Panc1 (cell line): ENCODE measurements at places on chromosomes 7 and 10. TPM values are rescaled to one million over a fixed set of nuclear protein-coding genes. Genes with fewer than 3 reads are reported as not detected.

DNA sequence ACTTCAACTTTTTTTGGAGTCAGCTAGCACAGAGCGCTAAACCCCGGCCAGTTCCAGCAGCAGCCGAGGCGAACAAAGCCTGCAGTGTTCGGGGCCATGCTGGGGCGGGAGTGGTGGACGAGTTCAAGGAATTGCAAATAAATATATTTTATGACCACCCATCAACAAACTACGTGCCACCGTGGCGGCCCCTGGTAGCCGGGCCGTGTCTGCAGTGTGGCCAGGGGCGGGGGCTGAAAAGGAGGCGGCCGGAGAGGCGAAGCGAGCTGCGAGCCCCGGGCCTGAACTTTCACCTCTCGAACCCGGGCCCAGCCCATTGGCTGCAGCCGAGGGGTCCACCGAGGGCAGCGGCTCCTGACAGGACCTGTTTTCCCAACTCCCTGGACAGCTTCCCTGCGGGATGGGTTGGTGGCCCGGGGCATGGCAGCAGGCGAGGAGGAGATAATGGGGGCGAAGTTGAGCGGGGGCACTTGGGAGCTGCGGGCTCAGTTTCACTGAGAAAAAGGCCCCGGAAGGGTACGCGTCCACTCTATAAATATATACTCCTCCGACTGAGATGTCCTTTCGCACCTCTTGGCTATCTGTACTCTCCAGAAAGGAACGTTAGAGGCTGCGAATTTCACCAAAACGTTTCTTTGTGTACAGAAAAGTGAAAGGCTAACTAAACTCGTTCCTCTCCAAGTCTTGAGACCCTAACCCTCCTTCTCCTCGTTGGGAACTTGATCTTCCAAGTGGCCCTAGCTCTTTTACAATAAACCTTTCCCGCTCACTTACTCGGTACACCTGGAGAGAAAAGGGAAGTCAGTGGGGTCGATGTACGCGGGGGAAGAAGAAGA is 164.6 kb upstream of the PPP1R3A start:
- no peak overlapping the region for H3K27ac ChIP-seq
- H3K4me1 ChIP-seq: peaks cover 10% of the 10 kb centered on the region; the same call in 1 of the 2 replicates
- H3K4me3 ChIP-seq: no peak overlapping the region
- DNase-seq: no peak
- H3K36me3 ChIP-seq: no peaks in the 10 kb centered on the region
- peaks cover 16% of the 10 kb centered on the region for H3K27me3 ChIP-seq

GRCh38 chr10:79070606-79071395 is 2.0 kb downstream of the ZMIZ1 start:
- H3K36me3 ChIP-seq: no peaks in the 10 kb centered on the region
- H3K27me3 ChIP-seq: no peaks in the 10 kb centered on the region
- H3K4me1 ChIP-seq: peaks cover 58% of the 10 kb centered on the region
- no peak for DNase-seq

GRCh38 chr7:117751775-117752174 is 121.5 kb downstream of the CTTNBP2 start:
- H3K36me3 ChIP-seq: no peaks in the 10 kb centered on the region
- H3K27ac ChIP-seq: no peak overlapping the region
- no peak overlapping the region for H3K4me3 ChIP-seq
- no peaks in the 10 kb centered on the region for H3K27me3 ChIP-seq

DNA sequence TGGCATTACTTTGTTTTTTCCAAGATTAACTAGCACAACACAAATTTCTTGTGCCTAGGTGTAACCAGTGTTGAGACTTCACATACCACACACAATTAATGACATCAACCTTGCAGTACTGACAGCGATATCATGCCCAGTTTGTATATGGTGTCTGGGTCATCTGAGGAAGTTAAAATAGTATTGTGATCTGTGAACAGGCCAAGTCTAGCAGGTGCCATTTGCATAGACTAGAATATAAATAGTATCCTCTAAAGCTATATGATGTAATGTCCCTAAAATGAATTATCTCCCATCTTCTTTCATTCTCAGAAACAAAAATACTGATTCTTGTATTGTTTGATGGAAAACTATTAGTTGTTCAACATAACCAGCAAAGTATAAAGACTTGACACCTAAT is 175.8 kb upstream of the KAT6B start:
- H3K27me3 ChIP-seq: no peaks in the 10 kb centered on the region
- no peak for DNase-seq
- H3K36me3 ChIP-seq: no peaks in the 10 kb centered on the region
- no peak overlapping the region for H3K27ac ChIP-seq
- no peak overlapping the region for H3K4me3 ChIP-seq

GRCh38 chr7:77759294-77759889 is 38.8 kb downstream of the TMEM60 start:
- DNase-seq: peak; percentile 60
- no peaks in the 10 kb centered on the region for H3K27me3 ChIP-seq
- no peaks in the 10 kb centered on the region for H3K4me1 ChIP-seq
- no peak overlapping the region for H3K4me3 ChIP-seq
- H3K27ac ChIP-seq: no peak overlapping the region

GRCh38 chr7:11831736-11832495 is at the start of gene THSD7A:
Gene THSD7A, minus strand, starts transcription at chr7:11832198. Its CDS starts 252 bp downstream, at chr7:11831946.
- H3K36me3 ChIP-seq: no peaks in the 10 kb centered on the region; the same call in 1 of the 2 replicates
- DNase-seq: no peak
- H3K27ac ChIP-seq: peak within 1 kb of the TSS; percentile 94
- H3K4me1 ChIP-seq: peaks cover 37% of the 10 kb centered on the region
- no peaks in the 10 kb centered on the region for H3K27me3 ChIP-seq

- no peak for DNase-seq
- no peaks in the 10 kb centered on the region for H3K36me3 ChIP-seq
- H3K4me1 ChIP-seq: peaks cover 29% of the 10 kb centered on the region
- H3K27ac ChIP-seq: peak overlapping the region; percentile 74
Observed at GRCh38 chr7:18494821-18495408, 634 bp upstream of the HDAC9 start.

DNA sequence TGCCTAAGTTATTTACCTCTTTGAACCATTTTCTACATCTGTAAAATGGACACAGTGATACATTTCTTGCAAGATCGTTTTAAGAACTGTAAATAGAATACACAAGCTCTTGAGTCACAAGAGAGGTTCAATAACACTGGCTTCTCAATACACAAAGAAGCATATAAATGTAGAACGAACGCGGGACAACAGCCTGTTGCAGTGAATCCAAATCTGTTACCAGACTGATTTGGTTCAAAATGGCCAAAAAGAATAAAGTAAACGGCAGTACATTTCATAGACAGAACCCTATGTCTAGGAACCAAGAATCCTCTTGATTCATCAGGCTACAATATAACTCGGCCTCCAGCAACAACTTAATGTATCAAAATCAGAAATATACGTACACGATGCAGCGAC is 701 bp downstream of the MTPAP start:
- H3K4me1 ChIP-seq: peaks cover 4% of the 10 kb centered on the region
- H3K27me3 ChIP-seq: no peaks in the 10 kb centered on the region
- H3K27ac ChIP-seq: peak overlapping the region; percentile 92
- DNase-seq: no peak
- peak overlapping the region; percentile 92 for H3K4me3 ChIP-seq

DNA sequence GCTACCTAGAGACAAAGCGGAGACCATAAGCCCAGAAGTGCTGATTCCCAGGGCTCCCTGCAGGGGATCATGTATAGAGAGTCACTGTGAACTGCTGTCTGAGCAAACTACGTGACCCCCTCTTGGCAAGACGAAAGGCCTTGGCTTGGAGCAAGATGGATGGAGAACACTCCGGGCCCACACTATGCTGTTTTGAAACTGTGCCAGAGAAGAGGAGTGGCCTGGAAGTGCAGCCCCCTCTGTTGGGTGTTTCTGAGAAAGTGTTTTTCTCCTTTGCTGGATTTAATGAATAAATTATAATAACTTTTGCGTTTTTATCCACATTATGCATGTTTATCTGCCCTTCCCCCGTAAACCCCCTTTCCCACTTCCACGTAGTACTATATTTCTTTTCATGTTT is 639.3 kb upstream of the GALNT17 start:
- H3K36me3 ChIP-seq: no peaks in the 10 kb centered on the region
- no peak overlapping the region for H3K27ac ChIP-seq
- no peaks in the 10 kb centered on the region for H3K27me3 ChIP-seq
- H3K4me3 ChIP-seq: no peak overlapping the region
- DNase-seq: no peak

DNA sequence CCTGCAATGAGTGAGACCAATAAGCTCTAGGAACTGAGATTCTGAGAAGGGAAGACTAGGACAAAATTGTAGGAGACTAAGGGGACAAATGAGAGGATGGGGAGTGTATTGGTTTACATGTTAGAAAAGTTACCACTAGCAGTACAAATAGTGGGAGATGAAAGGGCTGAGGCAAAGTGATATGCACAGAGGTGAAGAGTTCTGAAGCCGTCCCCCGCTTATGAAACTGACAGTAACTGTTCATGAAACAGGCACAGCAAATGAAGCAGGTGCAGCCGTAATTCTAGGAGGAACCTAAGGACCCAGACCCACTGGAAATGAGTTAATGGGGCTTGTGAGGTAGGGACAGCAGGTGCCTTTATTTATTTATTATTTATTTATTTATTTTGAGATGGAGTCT is 211.3 kb downstream of the PRKG1 start:
- no peak overlapping the region for H3K27ac ChIP-seq
- no peaks in the 10 kb centered on the region for H3K36me3 ChIP-seq
- DNase-seq: no peak
- no peaks in the 10 kb centered on the region for H3K27me3 ChIP-seq

DNA sequence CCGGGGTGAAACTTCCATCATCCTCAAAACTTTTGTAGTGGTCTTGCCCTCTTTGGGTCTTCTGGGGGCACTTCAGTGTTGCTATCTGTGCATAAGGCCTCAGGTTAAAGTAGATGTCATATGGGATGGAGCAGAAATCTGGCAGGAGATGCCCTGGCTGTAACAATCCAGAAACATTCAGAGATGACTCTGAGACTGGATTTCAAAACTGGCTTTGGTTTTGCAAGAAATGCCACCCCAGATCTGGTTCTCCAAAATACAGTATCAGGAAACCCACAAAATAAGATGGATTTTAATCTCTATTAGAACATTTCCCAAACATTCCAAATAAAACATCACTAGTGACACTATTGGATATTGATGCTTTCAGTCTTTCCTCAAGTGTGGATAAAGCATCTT is 191.5 kb downstream of the REEP3 start:
- peaks cover 61% of the 10 kb centered on the region for H3K4me1 ChIP-seq
- no peaks in the 10 kb centered on the region for H3K27me3 ChIP-seq
- no peak for DNase-seq
- no peak overlapping the region for H3K4me3 ChIP-seq

DNA sequence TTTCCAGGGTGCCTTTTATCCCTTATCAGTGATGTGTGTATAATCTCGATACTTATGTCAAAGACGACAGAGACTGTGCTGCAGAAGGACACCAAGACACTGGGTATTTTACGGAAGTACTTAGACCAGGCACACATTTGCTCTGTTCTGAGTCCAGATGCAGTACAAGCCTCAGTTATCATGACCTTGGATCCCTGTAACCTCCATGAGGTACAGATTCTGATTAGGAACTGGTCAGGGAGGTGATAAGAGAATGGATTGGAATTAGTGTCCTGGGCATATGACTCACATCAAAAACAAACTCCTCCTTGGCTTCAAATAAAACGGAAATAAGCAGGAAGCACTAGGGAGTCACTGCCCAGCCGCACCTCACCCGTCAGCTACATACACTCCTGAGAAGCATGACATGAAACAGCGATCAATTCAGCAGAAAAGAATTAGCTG is 146.5 kb downstream of the SFMBT2 start:
- H3K4me1 ChIP-seq: no peaks in the 10 kb centered on the region
- no peak overlapping the region for H3K27ac ChIP-seq
- peaks cover 2% of the 10 kb centered on the region; the same call in 1 of the 2 replicates for H3K27me3 ChIP-seq
- no peaks in the 10 kb centered on the region for H3K36me3 ChIP-seq
- DNase-seq: no peak

DNA sequence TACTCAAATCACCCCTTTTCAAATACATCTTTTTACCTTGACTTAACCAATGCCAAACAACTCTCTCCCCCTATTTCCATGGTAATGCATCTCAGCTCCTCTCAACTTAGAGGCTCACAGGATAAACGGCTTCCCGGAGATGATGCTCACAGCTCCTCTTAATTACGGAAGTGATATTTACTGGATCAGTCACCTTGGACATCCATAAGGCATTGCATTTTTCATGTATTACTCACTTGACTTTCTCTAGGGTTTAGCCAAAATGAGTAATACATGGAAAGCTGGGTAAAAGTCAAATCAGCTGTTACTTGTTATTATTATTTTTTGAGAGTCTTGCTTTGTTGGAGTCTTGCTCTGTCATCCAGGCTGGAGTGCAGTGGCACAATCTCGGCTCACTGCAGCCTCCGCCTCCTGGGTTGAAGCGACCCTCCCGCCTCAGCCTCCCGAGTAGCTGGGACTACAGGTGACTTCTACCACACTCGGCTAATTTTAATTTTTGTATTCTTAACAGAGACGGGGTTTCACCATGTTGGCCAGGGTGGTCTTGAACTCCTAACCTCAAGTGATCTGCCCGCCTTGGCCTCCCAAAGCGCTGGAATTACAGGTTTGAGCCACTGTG is 73.3 kb upstream of the RHEB start:
- no peak overlapping the region for H3K4me3 ChIP-seq
- peak; percentile 65 for DNase-seq
- H3K36me3 ChIP-seq: peaks cover 5% of the 10 kb centered on the region
- H3K27me3 ChIP-seq: no peaks in the 10 kb centered on the region
- H3K4me1 ChIP-seq: peaks cover 16% of the 10 kb centered on the region
- no peak overlapping the region for H3K27ac ChIP-seq

DNA sequence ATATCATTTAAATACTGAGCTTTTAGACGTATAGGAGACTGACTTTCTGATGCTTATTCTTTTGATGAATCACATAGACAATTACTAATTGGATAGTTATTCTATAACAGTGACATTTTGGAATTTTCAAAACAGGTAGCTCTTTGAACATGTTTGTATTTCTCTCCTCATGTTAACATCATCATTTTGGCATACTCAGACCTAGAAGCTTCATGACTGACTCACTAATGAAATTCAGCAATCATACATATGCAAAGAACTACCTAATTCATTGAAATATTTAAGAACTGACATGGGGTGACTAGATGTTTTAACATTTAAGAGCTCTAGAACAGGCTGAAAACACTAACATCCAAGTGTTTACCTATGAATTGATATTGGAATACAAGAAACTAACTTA is 192.3 kb downstream of the VTI1A start:
- H3K36me3 ChIP-seq: no peaks in the 10 kb centered on the region
- DNase-seq: no peak
- 0 out of 2 replicates have a peak, but pooled peaks cover 3% of the 10 kb centered on the region for H3K4me1 ChIP-seq
- H3K27me3 ChIP-seq: no peaks in the 10 kb centered on the region
- no peak overlapping the region for H3K4me3 ChIP-seq
- H3K27ac ChIP-seq: no peak overlapping the region

TDRD1 gene
- total RNA-seq: not detected

MYH16 gene
- total RNA-seq: 0.23 TPM

PRSS2 gene
- total RNA-seq: 22.4 TPM

SPACDR gene
- total RNA-seq: 1.5 TPM

ACBD7 gene
- total RNA-seq: 1.8 TPM

STAMBPL1 gene
- 25.2 TPM for total RNA-seq

GPR22 gene
- total RNA-seq: not detected

PPP1R3C gene
- 1.2 TPM for total RNA-seq

C10orf53 gene
- not detected for total RNA-seq

FOXP2 gene
- total RNA-seq: 0.54 TPM

PIK3AP1 gene
- 2.6 TPM for total RNA-seq
